ENCODE measurements at places on chromosomes 4 and X.

DNA sequence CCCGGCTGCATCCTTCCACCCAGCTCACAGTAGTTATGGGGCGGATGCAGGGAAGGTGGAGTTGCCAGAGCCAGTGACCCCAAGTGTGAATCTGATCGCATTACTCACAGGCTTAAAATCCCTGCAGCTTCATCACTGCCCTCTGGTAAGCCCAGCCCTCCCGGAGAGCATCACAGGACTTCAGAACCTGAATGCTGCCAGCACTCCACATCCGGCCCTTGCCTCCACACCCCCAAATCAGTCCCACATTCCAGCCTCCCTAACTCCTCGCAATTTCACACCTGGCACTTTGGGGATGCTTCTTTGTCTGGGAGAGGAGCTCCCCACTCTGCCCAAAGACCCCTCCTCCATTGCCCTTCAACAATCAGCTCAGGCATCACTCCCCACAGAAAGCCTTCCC is 15.6 kb downstream of the RASL11B start:
- DNase-seq: no peak

- no peak for DNase-seq
These were observed 4.6 kb downstream of the ALAS2 start for GRCh38 chrX:55026143-55026542.

- DNase-seq: no peak
These were observed 34.0 kb upstream of the MAGEB2 start for GRCh38 chrX:30181353-30181752.

GRCh38 chr4:88527787-88528186 is 4.2 kb upstream of the PYURF start:
- DNase-seq: no peak

- DNase-seq: no peak
These were observed 22.6 kb upstream of the EGF start for GRCh38 chr4:109890076-109890475.

DNA sequence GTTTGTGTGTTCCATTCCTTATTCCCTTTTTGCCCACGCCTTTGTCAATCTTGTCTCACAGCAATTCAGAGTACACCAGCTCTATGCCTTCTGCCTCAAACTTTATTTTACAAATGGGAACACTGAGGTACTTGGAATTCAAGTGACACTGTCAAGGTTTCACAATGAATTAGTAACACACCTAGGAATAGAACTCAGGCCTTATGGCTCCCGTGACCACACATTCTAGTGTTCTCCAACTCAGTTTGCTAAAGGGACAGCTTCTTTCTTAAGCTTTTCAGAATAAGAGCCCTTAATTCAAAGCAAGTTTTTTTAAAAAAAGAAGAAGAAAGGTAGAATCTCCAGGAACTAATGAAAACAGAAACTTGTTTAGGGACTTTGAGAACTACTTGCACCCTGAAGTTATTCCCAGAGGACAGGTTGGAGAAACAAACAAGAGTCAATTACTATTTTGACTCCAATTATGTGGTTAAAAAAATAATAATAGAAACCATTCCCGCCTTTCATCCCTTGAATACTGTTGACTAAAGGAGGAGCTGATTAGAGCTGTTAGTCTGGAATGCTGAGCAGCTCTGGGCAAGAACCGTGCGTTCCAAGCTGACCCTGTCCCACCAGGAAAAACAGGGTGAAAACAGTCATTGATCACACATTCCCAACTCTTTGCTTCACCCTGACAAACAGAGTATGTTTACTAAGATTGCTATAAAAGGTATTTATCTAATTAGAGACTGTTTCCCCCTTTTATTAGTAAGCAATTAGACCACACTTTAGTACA is 408.8 kb upstream of the CNKSR2 start:
- no peak for DNase-seq

DNA sequence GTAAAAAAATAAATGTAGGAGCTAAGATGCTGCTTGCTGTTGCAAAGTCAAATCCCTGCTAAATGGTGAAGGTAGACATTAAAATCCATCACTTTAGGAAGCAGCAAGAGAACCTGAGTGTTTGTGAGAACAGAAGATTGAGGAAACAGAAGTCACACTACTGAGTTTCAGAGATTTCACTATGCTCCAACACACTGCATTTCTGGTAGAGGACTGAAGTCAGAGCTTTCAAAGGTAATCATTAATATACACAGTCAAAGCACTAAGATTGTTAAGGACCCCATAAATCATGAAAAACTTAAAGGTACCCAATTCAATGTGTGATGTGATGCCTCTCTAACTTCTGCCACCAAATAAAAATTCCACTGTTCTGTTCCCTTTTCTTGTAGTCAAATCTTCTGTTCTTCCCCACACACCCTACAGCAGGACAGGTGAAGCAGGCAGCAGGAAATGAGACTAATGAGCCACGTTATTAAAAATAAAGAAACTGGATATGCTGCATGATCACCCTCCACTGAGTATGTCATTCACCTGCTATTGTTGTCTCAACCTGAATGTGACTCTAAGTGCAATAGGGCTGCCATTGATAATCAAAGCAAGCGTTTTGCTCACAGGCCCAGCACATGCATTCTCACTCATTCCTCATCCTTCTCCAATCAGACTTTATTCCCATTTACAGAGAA is 28.9 kb upstream of the APELA start:
- peak; percentile 38 for DNase-seq

GRCh38 chr4:73453701-73454005 is 17.6 kb downstream of the AFP start:
- no peak for DNase-seq

- DNase-seq: no peak
These were observed 9.0 kb downstream of the FAM114A1 start for GRCh38 chr4:38876636-38877035.

- no peak for DNase-seq
These were observed 17.1 kb downstream of the ACSL1 start for GRCh38 chr4:184808713-184809050.

DNA sequence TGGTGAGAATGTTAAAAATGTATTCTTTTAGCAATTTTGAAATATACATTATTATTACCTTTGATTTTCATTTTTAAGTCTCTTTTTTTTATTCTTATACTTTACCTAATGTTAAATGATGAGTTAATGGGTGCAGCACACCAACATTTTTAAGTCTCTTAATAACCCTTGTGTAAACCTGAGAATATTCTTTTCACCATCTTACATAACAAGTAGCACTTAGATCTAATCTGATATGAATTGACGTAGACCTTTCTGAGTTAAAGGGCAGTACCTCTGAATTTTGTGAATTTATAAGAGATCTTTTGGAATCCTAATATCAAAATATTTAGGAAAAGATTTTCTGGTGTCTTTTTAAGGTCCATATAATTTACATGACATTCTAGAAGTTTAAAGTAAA is 110.6 kb downstream of the TTC29 start:
- no peak for DNase-seq

GRCh38 chrX:16528620-16529019 is 121.3 kb upstream of the S100G start:
- DNase-seq: no peak

GRCh38 chrX:51484616-51485015 is 11.8 kb downstream of the NUDT11 start:
- DNase-seq: no peak

- DNase-seq: no peak
These were observed 248.3 kb upstream of the KLF3 start for GRCh38 chr4:38415682-38416081.

- DNase-seq: no peak
These were observed 19.3 kb upstream of the HTRA3 start for GRCh38 chr4:8250227-8250626.

GRCh38 chr4:174591243-174592021 is 69.1 kb upstream of the HPGD start:
- DNase-seq: no peak

DNA sequence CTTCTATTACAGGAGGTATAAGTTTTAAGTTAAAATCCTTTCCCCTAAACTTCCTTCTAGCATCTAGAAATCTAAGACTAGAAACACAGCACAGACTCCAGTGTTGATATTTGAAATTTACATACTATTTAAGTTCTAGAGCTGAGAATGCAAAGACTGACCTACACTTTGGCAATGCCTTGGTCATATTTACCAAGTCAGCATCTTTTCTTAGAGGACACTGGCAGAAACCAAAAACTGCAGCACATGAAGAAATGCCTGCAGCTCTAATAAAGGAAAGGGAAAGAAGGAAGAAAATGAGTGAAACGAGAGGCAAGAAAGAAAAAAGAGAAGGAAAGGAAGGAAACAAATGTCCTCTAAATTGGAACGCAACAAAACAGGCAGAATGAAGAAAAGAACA is 443.7 kb upstream of the RASGEF1B start:
- DNase-seq: no peak

DNA sequence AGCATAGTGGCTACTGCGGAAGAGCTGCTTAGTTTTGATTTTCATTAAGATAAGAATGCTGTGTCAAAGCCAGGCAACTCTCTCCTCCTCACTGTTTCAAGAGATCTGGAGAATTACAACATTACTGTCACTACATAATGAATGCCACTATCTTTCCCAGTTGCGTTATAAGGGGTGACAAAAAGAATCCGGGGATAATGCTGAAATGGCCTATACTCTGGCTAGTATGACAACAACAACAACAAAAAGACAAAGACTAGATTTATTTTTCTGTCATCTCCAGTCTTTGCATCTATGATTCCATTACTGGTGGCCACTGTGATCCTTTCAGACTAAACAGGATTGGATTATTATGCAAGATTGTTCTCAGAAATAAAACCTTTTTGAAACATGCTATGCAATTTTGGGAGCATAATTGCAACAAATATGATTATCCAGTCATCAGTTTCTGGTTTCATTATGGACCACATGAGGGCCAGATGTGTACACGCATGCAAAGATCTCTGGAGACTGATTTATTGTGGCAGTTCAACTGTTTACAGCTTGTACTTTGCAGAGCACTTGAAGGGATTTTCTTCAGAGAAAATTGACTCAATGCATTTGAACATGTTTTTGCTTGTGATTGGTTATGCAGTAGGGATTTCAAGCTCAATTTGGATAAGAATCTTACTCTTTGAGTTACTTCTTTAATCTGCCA is 31.1 kb upstream of the SPANXB1 start:
- DNase-seq: no peak

- no peak for DNase-seq
These were observed 145.0 kb upstream of the CT83 start for GRCh38 chrX:116607776-116608175.

- DNase-seq: no peak
These were observed 146.3 kb upstream of the CHRDL1 start for GRCh38 chrX:110941906-110942305.

DNA sequence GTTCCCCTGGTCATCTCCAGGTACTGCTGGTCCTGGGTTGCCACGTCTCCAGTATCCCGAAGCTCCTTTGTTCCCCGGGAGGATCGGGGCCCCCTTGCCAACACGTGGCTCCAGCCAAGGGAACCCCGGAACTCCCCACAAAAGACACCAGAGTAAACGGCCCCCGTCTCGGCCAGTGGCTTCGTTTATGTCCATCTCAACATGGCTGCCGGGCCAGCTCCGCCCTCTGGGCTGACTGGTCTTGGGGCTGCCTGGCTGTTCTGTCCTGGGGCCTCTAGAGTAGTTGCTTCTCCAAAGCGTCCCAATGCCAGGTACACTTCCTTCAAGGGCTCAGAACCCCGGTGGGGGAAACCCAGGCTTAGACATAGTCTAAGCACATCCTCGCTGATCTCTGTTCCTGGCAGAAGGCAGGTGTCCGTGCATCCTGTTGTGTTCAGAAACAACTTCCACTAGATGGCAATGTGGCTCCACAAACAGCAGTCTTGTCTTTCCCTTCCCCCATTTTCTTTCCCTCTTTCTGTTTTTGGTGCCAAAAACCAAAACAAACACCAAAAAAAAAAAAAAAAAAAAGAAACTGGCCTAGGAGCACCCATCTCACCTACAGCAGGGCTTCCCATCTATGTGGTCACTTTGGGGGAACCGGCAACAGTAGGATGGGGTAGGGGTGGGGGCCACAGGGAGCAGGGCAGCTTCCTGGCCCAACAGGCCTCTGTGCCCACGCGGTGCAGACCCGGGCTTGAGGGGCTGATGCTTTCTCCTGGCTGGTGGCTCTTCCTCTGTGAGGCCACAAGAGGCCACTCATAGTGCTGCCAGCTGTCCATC is 35.3 kb downstream of the NBDY start:
- DNase-seq: no peak

Measured in NCI-H2081 treated with DMSO at 0.1 percent for 48 hours (cell line).